ENCODE measurements at places on chromosomes 6 and 20.

DNA sequence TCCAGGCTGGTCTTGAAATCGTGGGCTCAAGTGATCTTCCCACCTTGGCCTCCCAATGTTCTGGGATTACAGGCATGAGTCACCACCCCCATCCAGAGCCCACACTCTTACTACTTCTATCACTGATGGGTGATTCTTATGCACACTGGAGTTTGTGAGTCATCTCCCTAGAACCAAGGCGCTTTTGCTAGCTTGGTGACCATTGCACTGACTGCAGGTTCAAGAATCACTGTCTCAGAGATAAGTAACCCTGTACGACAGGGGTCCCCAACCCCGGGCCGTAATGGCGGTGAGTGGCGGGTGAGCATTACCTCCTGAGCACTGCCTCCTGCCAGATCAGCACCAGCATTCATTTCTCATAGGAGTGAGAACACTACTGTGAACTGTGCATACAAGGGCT is 118.8 kb downstream of the MAP3K7 start:
- no peak for DNase-seq

DNA sequence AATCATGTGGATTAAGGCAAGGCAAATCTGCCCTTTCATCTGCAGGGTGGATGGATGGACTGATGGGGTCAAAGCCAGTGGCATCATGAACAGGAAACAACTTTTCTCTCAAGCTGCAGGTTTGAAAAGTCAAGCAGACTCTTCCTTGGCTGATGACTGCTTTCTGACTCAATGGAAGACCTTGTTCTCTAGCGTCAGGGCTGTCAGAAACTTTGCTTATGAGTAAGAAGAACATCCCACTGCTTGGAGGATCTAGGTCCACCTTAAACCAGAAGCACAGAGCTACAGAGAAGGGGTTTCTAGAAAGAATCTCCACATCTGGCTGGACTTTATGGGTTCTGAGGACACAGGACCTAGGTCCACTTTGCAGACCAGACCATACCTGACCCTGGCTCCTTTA is 36.3 kb upstream of the CST5 start:
- DNase-seq: no peak

GRCh38 chr20:35369804-35370203 is 42.0 kb downstream of the UQCC1 start:
- DNase-seq: no peak

DNA sequence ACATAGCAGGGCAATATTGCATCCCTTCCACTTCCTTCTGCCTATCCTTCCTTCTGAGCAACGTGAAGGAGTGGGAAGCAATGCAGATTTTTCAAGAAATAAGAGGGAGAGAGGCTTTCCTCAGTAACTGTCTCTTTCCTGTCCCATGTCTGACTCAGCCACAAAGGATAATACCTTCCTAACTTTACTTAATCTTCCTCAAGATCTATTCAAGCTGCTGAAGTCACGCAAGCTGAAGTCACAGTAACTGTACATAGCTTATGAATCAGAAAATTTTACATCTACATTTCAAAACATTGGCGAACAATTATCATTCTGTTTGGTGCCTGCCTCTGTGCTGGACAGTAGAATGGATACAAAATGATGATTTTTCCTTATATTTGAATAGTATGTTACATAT is 86.4 kb upstream of the POU3F2 start:
- no peak for DNase-seq

GRCh38 chr6:2741756-2742155 is 9.0 kb downstream of the MYLK4 start:
- no peak for DNase-seq

GRCh38 chr6:93242049-93242448 is 177.3 kb downstream of the EPHA7 start:
- DNase-seq: no peak

DNA sequence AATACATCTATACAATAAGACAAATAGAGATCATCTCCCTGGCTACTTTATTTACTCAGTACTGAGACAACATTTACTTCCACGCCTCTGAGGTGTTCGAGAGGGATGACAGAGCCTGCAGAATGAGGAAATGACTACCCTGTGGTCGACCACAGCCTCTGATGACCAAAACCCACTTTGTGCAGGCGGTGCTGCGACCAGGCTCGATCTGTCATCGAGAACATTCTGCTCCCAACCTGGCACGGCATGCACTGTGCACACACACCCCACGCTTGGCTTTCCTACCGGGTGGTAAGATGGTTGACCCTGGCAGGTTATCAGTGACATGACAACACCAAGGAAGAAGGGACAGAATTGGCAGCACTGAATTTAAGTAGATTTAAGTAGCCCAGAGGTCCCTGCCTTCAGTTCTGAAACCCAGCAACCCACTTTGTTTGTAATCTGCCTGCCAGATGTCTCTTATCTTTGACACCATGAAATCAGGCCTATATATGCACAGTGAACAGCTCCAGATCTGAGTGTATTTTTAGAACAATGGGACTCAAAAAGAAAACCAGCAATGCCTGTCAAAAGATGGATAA is 42.6 kb downstream of the TTI1 start:
- peak; percentile 52 for DNase-seq
